ENCODE measurements at places on chromosomes 5 and 9. TPM values are rescaled to one million over a fixed set of nuclear protein-coding genes. Genes with fewer than 3 reads are reported as not detected.

Gene NKD2
- total RNA-seq = 2.0 TPM

Gene HK3
- 7.4 TPM for total RNA-seq

DNA sequence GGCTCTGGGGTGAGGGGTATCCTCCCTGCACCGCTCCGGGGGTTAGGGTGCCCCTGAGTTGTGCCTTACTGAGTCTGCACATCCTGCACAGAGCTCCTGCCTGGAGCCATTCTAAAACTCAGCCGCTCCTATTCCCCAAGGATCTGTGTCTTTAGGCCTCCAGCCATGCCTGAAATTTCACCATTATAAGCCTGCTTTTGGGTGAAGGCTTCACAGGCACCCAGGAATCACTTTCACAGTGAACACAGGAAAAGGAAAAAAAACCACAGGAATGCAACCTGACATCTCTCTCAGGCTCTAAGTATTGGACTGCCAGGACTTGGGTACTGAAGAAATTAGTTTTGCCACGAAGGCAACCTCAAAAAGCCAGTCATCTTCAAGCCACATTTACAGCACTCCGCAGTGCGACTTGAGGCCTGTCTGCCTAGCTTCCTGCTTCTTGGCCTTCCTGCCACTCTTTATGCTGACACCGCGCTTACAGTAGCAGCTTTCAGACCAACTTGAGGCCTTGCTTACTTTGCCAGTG, 30.9 kb downstream of the GALNT10 start:
- no peak overlapping the region for H3K27ac ChIP-seq
- no peaks in the 10 kb centered on the region for H3K36me3 ChIP-seq
- DNase-seq = no peak
- peaks cover 3% of the 10 kb centered on the region for H3K4me1 ChIP-seq
- H3K4me3 ChIP-seq = no peak overlapping the region
- H3K27me3 ChIP-seq = no peaks in the 10 kb centered on the region

- DNase-seq = no peak
- H3K27me3 ChIP-seq = no peaks in the 10 kb centered on the region
- H3K27ac ChIP-seq = no peak overlapping the region
- H3K4me3 ChIP-seq = no peak overlapping the region
These were observed 148.7 kb downstream of the MLLT3 start for GRCh38 chr9:20473515-20474013.
